ENCODE measurements at places on chromosomes 3 and 15. TPM values are rescaled to one million over a fixed set of nuclear protein-coding genes. Genes with fewer than 3 reads are reported as not detected.

The PP2D1 gene
- total RNA-seq = not detected

The GOLGA8S gene
- total RNA-seq = under 0.01 TPM

The ZFYVE19 gene
- 23.6 TPM for total RNA-seq

The SLC30A4 gene
- 12.2 TPM for total RNA-seq

The CSK gene
- 16.2 TPM for total RNA-seq

The CA12 gene
- total RNA-seq = 48.4 TPM

The PRTG gene
- total RNA-seq = 4.0 TPM
